Stimulated activated CD4-positive, alpha-beta T cell treated with anti-CD3 and anti-CD28 coated beads, Interleukin-4, amount 100 ng/mL, for 4 hours (primary cell): ENCODE measurements at places on chromosomes 1 and 21.

GRCh38 chr1:166322470-166322869, 155.7 kb upstream of the FAM78B start:
- DNase-seq, result no peak

DNA sequence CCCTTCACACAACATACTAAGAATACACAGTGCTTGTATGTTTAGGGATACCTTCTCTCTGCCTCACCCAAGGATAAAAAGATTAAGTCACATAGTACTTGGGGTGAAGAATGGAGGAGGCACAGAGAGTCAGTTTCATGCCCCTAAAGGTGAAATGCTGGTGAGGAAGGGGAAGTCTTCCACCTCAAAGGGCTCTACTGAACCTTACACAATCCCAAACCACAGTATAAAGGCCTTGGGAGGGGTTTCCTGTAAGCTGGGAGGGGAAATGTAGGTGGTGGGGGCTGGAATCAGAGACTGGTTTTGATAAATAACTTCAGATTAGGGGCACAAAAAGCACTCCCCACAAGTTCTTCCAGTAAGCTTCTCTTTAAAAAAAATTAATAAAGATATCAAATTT, 3.5 kb downstream of the MINDY1 start:
- DNase-seq, result no peak

DNA sequence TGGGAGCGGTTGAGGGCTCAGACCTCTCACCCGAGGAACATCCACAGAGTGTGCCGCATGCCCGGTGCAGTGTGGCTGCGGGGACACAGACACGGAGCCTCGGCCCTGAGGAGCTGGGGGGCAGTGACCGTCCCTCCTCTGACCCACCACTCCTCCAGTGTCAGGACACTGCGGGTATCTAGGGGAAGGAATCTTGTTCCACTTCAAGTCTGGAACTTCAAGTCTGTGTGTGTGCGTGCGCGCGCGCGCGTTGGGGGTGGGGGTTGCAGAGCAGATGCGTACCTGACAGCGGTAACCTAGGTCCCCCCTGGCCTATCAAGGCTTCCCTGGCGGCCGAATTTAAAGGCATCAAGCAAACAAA, 17.3 kb downstream of the PCSK9 start:
- no peak for DNase-seq

- peak; percentile 85 for DNase-seq
These were observed 18.6 kb downstream of the KCNQ4 start for GRCh38 chr1:40802078-40802741.
